Activated gamma-delta T cell treated with Interleukin-2 at 50 U/mL for 16 hours (primary cell): ENCODE measurements at places on chromosomes 2 and 18.

GRCh38 chr2:219506802-219507526 lies 7.3 kb upstream of the ASIC4 start:
- DNase-seq: no peak

GRCh38 chr2:26974352-26974751 lies 3.9 kb downstream of the MAPRE3 start:
- DNase-seq: no peak

DNA sequence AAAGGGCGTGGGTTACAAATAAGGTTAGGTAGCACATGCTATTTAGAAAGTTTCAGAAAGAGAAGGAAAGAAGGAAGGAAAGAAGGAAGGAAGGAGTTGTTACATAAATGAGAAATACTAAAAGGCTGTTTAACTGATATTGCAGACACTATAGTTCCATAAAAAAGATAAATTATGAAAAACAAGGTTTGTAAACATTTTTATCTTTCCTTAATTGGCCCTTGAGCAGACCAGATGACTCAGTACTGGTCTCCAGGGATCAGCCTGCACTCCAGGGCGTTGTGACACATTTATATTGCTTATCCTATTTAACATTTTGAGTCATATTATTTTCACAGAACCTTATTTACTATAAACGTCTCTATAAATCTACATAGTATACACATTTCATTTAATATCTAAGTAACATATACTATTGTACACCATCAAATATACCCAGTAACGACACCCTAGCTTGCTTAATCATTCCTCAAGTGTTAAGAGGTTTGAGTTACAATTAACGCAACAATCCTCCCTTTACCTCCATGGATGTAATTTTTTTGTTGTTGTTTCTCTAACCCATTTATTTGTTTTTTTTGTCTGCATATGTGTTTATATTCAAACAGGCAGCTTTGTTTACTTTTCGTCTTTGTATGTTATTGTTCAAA lies 2.8 kb upstream of the RAB31 start:
- no peak for DNase-seq

- DNase-seq: no peak
These were observed 159.6 kb upstream of the SIX2 start for GRCh38 chr2:45168711-45169338.

GRCh38 chr18:12060182-12060870 lies 33.3 kb upstream of the ANKRD62 start:
- no peak for DNase-seq

DNA sequence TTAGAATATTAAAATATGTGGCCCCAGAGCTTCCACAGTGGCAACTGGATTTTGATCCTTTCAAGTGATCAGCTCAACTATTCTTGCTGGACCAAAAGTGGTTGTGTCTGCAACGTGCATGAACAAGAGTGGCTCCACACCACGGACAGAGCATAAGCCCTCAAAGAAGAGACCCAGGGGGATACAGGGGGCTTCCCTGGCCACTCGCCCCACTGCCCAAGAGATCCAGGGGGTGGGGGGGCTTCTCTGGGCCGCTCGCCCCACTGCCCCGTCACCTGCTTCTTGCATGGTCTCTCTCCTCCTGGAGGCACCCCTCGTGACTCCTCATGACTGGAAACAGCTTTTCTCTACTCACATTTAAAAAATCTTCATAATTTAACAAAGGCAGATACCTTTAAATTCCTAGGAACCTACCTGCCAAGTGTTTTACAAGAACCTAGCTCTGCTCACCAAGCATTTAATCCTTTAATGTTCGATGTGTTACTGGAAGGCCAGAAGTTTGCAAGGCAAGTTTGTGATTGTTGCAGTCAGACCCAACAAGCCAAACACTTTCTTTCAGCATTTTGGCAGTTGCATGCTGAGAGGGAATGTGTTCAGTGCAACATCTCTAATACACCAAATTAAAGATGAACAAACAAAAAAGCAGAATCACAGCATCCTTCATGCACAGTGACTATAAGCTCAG lies 174.3 kb downstream of the BCL2 start:
- no peak for DNase-seq

DNA sequence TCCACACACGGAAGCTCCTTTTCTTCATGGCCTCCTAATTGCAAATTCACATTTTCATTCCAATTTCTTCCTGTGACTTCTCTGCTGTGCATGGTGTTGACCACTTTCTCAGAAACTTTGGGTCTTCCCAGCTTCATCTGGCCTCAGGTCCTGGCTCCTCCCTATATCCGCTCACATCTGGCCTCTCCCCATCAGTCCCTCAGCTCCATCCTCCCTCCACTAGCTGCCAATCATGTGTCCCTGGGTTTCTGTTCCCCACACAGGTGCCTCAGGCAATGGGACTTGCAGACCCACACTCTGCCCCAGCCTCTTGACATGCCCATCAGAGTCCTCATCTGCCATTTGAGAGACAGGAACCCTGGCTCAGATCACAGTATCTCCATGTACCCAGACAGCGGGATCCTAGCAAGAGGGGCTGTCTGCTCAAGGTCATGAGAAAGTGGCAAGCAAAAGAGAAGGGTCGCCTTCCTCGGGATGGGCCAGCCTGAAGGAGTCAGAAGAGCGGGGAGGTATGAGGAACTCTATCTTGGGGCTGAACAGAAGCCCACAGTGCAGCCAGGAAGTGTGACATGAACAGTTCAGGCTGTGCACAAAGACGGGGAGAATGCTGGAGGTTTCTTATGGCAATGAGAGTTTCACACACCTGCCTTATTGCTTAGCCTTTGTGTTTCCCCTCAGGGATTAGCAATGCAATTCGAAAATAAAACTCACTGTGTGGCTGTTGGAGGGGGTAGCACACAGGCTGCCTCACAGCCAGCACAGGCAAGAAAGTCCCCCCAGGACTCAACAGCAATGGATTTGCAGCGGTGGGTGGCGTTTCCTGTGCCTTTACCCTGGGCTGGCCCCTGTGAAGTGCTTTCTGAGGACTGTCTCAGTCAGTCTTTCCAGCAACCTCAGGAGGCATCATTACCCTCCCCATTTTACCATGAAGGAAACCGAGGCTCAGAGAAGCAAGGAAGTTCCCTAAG lies 69.5 kb downstream of the COPS8 start:
- DNase-seq: no peak

GRCh38 chr2:204732019-204732418 lies 186.7 kb downstream of the PARD3B start:
- no peak for DNase-seq

GRCh38 chr18:35426786-35427185 lies 49.6 kb upstream of the ZNF396 start:
- DNase-seq: no peak

- DNase-seq: no peak
These were observed 37.8 kb upstream of the ASAP2 start for GRCh38 chr2:9168821-9169221.

- no peak for DNase-seq
These were observed 198.5 kb upstream of the SMIM21 start for GRCh38 chr18:75625966-75626365.

DNA sequence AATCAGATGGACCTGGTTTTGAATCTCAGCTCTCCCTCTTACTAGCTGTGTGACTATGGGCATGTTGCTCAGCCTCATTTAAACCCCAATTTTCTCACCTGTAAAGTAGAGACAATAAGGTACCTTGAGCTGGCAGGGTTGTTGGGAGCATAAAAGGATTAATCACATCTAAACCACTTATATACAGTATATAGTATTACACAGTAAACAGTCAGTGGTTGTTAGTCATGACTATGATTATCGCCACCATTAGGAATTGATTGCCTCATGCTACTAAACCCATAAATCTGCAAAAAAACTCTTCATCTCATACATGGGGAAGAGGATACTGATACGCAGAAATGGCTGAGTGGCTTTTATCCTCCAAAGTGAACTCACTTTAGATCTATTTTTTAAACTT lies 65.8 kb downstream of the INO80D start:
- no peak for DNase-seq
